ENCODE measurements at places on chromosomes 11 and 22.

DNA sequence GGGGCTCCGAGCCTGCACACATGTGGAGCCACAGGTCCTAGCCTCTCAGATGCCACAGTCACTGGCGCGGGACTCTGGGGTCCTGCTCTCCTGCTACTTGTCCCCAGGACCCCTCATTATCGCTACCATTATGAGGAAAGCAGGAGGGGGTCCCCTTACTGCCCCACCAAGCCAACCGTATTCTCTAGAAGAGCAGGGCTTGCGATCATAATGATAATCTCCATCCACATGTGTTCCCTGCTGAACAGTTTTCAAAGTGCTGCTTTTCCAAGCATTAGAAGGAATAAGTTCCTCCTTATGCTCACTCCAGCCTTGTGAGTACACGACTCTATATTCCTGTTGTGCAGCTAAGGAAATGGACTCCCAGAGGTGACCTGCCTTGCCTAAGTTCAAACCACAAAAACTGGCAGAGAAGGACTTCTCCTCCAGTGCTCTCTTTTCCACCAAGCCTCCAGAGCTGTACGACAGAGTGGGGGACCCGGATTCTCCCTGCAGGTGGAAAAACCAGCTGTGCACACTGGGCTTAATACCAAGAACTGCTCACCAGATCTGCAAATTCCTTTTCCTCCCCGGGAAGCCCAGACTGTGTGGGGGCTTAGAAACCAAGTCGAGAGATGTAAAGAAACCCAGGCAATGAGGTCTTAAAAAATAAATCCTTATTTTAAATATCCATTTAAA lies 92.8 kb upstream of the DRD2 start:
- DNase-seq, result no peak

DNA sequence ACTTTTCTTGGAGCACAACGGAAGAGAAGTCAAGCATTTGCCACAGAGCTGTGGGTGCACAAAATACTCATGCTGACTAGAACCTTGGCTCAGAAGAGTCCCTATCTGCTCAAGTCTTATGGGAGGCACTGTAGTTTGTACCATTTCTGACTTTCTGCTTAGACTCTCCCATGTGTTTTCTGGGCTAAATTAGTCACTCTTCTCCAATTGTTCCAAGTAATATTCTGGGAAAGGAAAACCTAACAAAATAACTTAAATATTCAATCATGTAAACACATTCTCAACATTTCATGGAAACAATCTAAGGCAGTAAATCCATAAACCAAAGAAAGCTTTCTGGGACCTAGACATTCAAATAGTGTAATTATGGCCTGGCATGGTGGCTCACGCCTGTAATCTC lies 220.7 kb downstream of the SWAP70 start:
- DNase-seq, result no peak

DNA sequence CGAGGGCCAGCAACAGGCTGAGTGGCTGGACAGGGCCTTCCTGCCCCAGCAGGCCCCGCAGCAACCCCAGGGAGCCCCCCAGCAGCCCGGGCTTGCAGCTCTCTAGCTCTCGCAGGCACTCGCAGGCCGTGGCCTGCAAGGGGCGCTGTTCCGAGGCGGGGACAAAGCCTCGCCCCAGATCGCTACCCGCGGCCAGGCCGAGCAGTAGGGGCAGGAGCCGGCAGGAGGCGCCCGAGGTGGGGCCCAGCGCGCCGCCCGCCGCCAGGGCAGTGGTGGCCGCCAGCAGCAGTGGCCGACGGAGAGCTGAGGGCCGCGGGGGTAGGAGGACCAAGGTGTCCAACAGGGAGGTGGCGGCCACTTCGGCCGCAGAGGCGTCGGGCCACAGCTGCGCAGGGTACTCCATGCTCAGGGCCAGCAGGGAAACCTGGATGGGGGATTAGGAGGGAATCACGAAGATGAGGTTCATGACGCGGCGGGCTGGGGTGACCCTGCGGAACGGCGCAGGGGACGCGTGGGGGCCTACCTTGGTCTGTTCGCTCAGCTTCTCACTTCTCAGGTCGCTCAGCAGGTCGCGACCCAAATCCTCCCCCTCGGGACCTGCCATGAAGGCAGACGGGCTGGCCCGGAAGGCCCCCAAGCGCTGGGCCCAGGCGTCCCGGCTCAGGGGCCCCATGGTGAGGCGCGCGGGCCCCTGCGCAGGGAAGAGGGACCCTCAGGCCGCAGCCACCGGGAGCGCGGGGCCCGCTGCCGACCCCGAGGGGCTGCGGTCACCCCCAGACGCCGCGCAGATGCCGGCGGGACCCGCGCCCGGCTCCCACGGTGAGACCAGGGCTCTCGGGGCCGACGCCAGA lies 632 bp downstream of the AP5B1 start:
- peak; percentile 76 for DNase-seq

DNA sequence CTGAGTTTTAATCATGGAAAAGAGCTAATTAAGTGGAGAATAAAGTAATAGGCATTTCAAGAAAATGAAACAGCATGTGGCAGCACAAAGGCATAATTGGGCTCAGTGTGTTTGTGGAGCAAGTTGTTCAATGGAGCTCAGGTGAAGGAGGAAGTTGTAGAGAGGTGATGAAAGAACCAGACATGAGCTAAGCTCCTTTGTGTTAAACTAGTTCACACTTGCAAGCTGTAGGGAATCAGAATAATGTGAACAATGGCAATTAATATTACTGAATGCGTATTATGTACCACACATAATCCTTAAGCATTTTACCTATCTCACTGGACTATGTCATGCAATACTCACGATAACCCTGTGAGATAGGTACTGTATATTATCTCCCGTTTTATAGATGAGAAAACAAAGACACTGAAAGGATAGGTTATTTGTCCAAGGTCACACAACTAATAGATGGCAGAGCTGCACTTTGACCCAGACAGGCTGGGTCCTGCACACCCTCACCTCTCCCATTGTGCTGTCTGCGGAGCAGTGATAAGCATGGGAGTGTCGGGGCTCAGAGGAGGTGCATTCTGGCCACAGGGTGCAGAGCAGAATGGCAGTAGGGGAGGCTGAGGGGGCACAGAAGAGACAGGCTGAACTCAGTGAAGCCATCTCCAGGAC lies 8.9 kb downstream of the OLFML1 start:
- no peak for DNase-seq

GRCh38 chr11:68521969-68522652 lies 61.6 kb downstream of the PPP6R3 start:
- DNase-seq, result no peak

DNA sequence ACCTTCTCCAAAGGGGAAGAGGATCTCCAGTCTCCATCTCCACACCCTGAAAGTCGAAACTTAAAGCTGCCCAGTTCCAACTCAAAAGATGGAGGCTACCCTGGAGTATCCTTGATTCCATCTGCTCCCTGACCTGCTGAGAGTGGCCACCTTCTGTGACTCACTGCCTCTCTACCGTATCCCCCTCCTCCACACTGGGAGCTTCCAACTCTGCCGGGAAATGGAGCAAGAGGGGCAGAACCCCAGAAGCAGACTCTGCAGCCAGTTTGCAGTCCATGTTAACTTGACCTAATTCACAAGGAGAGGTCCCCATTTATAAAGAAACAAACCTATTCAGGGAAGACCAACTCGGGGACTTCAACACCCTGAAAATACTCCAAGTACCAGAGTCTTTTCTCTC lies 22.0 kb upstream of the IRAG1 start:
- DNase-seq, result no peak

GRCh38 chr11:130674686-130675308 lies 226.4 kb downstream of the ADAMTS15 start:
- DNase-seq, result no peak

DNA sequence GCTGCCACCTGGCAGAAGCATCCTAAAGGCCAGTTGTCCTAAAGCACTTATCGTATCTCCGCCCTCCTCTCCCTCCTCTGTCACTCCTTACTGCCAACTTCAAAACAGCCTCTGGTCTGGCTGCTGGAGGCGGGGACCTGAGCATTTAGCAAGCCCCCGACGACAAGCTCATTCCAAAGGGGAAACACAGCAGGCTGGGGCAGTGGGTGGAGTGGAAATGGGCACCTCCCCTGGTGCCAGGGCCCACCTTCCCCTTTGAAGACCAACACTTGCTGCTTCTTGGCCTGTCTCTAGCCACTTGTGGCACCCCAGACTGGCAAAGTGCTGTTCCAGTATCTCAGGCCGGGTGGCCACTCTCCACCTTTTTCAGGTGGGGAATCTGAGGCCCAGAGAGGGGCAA lies 3.6 kb downstream of the MAP3K11 start:
- DNase-seq, result no peak

Measured in stimulated activated CD4-positive, alpha-beta T cell treated with anti-CD3 and anti-CD28 coated beads, Interleukin-12 subunit alpha, Interleukin-12 subunit beta, amount 100 ng/mL, for 48 hours (primary cell).